ENCODE measurements at places on chromosomes 6 and 20.
A peak's percentile ranks its signal among the peaks of the same experiment; 100 is the strongest.

- peak; percentile 49 for DNase-seq
Observed at GRCh38 chr20:57676589-57677583, 32.9 kb downstream of the PMEPA1 start.

DNA sequence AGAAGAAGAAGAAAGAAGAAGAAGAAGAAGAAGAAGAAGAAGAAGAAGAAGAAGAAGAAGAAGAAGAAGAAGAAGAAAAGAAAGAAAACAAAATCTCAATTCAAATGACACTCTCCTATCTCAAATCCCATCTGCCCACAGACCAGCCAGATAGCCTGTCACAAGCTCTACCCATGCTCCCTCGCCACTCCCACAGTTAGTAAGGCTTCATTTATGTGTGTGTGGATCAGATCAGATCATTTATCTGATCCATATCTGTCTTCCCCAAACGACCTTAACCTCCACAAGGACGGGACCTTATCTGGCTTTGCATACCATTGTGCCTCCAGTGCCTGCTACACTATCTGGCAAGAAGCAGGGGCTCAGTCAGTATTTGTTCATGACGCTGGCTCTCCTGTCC, 81.9 kb upstream of the RREB1 start:
- DNase-seq: no peak

GRCh38 chr20:42553374-42553773, 636.3 kb downstream of the PTPRT start:
- DNase-seq: no peak

- DNase-seq: no peak
Observed at GRCh38 chr6:134626589-134626988, 308.7 kb upstream of the SGK1 start.

GRCh38 chr6:131226459-131227157, 91.3 kb downstream of the AKAP7 start:
- DNase-seq: no peak

- no peak for DNase-seq
Observed at GRCh38 chr6:37099442-37099841, 70.5 kb upstream of the PIM1 start.

- DNase-seq: peak; percentile 18
Observed at GRCh38 chr6:75349262-75349984, 64.8 kb upstream of the TMEM30A start.

- DNase-seq: no peak
Observed at GRCh38 chr6:26103141-26103769, 16.0 kb downstream of the HFE start.

DNA sequence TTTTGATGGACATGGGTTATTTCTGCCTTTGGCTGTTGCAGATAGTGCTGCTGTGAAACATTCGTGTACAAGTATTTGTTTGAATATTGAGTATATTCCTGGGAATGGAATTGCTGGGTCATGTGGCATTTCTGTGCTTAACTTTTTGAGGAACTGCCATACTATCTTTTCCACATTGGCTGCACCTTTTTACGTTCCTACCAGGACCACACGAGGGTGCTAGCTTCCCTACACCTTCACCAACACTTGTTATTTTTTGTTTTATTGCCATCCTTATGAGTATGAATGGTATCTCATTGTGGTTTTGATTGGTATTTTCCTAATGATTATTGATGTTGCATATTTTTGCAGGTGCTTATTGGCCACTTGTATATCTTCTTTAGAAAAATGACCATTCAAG, 47.8 kb upstream of the PLCG1 start:
- no peak for DNase-seq

GRCh38 chr20:3686867-3687321, 5.1 kb upstream of the ADAM33 start:
- DNase-seq: no peak

DNA sequence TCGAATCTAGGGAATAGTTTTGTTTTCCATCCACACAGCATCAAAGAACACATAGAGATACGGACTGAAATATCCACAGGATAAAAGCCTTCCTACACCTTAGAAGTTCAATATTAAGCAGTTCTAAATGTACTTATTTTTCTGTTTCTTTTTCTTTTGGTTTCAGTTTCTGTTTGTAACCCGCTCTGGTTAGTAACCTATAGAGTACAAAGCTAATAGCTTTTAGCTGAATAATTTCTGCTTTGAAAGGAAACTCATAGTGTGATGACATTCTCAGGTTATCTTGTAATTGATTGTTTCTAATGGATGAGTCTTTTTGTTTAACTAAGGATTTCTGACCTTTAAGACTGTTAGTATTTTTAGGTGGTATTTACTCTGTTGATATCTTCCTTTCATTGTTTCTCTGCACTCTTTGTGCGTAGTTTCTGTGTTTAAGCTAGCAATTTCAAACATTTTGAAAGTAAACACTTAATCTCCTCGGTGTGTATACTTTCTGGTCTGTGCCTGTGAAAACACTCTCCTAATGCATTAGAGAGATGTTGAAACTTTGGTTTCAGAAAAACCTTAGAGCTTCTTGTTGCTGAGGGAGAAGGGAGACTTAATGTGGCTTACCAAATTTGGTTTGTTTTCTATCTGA, 385.5 kb downstream of the HDGFL1 start:
- no peak for DNase-seq

GRCh38 chr20:62892348-62893304, 31.0 kb upstream of the TCFL5 start:
- no peak for DNase-seq

DNA sequence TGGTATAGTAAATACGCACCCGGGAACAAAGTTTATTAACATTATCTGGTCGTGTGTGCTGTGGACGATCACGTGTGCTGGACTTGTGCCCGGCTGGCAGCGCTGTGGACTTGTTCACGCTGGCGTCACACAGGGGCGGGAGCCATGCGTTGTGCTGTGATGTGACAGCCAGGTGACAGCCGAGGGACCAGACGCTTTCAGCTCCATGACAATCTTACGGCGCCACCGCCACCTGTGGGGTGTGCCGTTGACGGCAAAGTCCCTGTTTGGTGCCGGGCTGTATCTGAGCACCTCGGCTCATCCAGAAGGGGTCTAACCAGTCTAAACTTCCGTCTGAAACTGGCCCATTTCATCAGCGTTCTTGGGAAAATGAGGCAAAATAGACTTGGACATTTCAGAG, 25.2 kb downstream of the DLL1 start:
- no peak for DNase-seq

GRCh38 chr6:169212436-169212835, 41.2 kb downstream of the THBS2 start:
- DNase-seq: no peak

- DNase-seq: no peak
Observed at GRCh38 chr20:43840382-43841070, 74.1 kb upstream of the TOX2 start.

DNA sequence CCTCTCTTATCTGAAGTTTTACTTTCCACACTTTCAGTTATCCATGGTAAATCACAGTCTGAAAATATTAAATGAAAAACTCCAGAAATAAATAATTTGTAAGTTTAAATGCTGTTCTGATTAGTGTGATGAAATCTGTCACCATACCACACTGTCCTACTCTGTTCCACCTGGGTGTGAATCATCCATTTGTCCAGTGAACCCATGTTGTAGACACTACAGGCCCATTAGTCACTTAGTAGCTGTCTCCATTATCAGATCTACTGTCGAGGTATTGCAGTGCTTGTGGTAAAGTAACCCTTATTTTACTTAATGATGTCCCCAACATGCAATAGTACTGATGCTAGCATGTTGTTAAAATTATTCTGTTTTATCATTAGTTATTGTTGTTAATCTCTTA, 29.2 kb upstream of the MMS22L start:
- DNase-seq: no peak

GRCh38 chr6:19812512-19813119, 24.6 kb upstream of the ID4 start:
- DNase-seq: no peak

DNA sequence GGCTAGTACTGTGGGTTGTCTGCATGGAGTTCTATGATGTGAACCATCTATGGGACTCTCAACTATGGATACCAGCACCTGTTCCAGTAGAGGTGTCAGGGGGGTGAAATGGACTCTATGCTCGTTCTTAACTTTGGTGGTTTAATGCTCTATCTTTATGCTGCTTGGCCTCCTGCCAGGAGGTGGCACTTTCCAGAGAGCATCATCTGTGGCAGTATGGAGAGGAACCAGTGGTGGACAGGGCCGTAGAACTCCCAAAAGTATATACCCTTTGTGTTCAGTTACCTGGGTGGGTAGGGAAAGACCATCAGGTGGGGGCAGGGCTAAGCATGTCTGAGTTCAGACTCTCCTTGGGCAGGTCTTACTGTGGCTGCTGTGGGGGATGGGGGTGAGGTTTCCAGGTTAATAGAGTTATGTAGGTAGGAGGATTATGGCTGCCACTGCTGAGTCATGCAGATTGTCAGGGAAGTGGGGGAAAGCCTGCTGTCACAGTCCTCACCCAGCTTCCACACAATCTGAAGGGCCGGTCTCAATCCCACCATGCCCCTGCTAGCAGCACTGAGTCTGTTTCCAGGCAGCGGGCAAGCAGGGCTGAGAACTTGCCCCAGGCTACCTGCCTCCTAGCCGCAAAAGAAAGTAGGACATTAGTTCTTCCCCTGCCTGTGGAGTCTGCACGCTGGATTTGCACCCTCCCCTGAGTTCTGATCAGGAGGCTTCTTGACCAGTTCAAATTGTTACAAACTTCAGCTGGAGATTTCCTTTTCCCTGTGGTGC, 284.0 kb downstream of the KCNQ5 start:
- DNase-seq: no peak

DNA sequence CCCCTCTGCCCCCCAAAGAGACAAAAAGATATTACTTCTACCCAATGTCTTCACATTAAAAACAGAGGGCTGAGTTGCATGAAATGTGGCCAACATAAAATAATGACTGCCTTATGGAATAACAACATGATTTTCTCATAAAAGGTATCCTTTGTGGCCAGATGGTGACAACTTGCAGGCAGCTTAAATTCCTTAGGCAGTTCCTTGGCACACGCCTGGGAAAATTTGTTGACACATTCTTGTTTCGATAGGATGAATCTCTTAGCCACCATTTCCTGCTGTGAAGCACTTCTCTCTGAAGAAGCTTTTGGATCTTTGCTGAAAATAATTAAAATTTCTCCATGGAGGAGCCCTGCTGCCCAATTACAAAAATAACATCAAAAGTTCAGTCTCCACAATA, 109.0 kb upstream of the COL21A1 start:
- DNase-seq: no peak

GRCh38 chr6:88480816-88481215, 314.7 kb upstream of the CNR1 start:
- no peak for DNase-seq

DNA sequence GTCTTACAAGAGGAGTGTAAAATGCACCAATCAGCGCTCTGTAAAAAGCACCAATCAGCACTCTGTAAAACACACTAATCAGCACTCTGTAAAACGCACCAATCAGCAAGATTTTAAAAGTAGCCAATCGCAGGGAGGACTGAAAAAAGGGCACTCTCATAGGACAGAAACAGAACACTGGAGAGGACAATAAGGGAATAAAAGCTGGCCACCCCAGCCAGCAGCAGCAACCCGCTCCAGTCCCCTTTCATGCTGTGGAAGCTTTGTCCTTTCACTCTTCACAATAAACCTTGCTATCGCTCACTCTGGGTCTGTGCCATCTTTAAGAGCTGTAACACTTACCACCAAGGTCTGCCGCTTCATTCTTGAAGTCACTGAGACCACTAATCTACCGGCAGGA, 1.7 kb upstream of the AIG1 start:
- no peak for DNase-seq

GRCh38 chr6:142408409-142408808, 106.6 kb downstream of the ADGRG6 start:
- no peak for DNase-seq

DNA sequence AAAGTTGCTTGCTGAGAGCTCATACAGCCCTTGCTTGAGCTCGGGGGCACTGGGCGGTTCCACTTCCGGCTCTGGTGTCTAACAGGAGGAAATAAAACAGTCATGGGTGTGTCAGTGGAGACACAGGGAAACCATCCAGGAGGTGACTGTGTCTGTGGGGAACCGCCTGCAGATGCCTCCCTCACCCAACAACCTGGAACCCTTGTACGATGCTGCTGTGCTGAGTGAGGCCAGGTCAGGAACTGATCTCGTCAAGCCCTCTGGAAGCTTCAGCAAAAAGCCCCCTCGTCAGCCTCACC, 15.5 kb downstream of the TXNDC5 start:
- no peak for DNase-seq

GRCh38 chr6:116411284-116411623, 40.5 kb downstream of the DSE start:
- DNase-seq: no peak

DNA sequence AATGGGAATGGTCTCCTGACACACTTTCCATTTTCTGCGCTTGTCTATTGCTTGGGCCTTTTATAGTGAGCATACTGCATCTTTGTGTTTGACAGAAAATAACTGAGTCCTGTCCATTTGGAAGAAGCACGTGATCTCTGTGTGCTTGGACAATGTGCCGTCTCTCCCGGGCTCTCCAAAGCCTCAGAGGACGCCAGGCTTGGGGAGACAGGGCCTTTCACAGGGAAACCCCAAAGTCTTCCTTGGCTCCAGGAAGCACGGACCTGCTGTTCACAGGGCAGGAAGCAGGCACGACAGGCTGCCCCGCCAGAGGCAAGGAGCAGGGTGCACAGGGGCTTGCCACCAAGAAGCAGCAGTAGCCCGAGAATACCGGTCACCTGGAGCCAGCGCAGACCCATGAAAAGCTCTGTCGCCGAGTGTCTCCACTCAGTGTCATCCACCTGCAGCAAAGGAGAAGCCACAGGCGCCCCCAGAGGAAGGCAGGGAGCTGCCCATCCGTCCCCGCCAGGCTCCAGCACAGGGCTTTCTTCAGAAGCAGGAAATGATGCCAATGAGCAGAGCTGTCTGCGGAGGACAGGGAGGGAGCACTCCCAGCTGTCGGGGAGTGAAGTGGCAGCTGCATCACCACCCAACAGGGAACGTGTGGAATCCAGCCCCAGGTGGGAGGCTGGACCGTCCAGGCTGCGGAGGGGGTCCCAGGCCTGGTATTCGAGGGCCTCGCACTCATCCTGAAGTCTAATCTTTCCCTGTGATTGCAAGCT, 135.1 kb downstream of the AGPAT4 start:
- no peak for DNase-seq
